ENCODE measurements at places on chromosomes 12 and 14. TPM values are rescaled to one million over a fixed set of nuclear protein-coding genes. Genes with fewer than 3 reads are reported as not detected.

The TAS2R50 gene
- total RNA-seq, result 0.25 TPM

The ARHGDIB gene
- total RNA-seq, result 1.6 TPM

The OR4E2 gene
- total RNA-seq, result not detected

The SLC25A47 gene
- total RNA-seq, result not detected

The GPR132 gene
- total RNA-seq, result 0.09 TPM

The C12orf75 gene
- 27.4 TPM for total RNA-seq

DNA sequence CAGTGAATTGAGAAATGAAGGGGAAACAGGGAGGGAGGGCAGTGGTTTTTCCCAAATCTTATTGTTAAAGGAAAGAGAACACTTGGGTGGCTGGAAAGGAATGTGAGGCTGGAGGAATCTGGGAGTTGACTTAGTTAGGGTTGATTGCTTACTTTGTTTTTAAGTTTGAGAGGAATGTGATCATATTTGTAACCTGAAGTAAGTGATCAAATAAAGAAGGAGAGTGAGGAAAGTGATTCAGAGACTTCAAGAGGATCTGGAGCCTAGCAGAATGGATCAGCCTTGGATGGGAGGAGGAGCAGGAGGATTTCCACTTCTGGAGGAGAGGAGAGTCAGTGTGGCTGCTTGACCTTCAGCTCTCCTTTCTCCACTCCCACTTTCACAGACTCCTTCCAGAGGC lies 6.0 kb upstream of the LRP6 start:
- H3K4me1 ChIP-seq, result peaks cover 21% of the 10 kb centered on the region
- no peak overlapping the region for H3K4me3 ChIP-seq

DNA sequence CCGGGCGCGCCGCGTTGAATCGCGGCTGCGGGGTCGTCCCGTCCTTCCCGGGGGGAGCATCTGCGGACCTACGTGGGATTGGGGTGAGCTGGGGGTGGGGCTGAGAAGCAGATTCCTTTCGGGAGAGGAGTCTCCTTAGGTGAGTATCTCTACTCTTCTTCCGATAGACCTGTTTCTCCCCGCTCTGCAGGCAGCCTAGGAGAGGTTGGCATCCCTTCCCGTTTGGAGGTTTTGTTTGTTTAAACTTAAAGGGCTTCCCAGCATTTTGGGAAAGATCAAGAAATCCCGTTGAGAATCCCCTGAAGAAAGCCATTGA lies 411 bp downstream of the TTLL5 start:
- no peaks in the 10 kb centered on the region for H3K27me3 ChIP-seq
- H3K27ac ChIP-seq, result peak overlapping the region; percentile 95
- no peak for DNase-seq
- peaks cover 6% of the 10 kb centered on the region for H3K36me3 ChIP-seq
- H3K4me1 ChIP-seq, result peaks cover 17% of the 10 kb centered on the region
- H3K4me3 ChIP-seq, result peak overlapping the region; percentile 92

GRCh38 chr12:114384739-114385138 lies 21.2 kb downstream of the TBX5 start:
- no peak overlapping the region for H3K27ac ChIP-seq
- no peak overlapping the region for H3K4me3 ChIP-seq
- H3K27me3 ChIP-seq, result peaks cover 4% of the 10 kb centered on the region
- H3K4me1 ChIP-seq, result peaks cover 14% of the 10 kb centered on the region
- H3K36me3 ChIP-seq, result no peaks in the 10 kb centered on the region
- no peak for DNase-seq

GRCh38 chr12:32034045-32034444 lies 72.6 kb upstream of the BICD1 start:
- H3K36me3 ChIP-seq, result no peaks in the 10 kb centered on the region
- peaks cover 33% of the 10 kb centered on the region for H3K4me1 ChIP-seq
- no peak for DNase-seq
- no peak overlapping the region for H3K4me3 ChIP-seq

Data from WTC11 (cell line).